ENCODE measurements at places on chromosomes 16 and 17.

GRCh38 chr17:19719355-19720209 is 3.2 kb upstream of the SLC47A2 start:
- no peak for DNase-seq

DNA sequence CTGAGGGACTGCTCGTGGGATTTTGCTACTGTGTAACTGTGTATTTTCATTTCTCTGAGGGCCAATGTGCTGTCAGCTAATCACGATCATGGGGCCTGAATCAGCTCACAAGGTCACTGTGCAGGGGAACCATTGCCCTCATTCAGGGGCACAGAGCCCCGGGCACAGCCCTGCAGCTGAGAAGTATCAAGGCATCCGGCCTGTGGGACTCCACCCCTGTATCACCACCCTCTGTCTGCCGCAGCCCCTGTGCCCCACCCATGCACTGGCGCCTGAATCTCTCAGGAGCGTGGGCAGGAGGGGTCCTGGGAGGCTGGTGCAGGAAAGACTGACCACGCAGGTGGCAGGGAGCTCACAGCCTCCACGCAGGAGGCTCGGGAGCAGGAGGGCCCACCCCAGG is 43.4 kb upstream of the RASD1 start:
- no peak for DNase-seq

DNA sequence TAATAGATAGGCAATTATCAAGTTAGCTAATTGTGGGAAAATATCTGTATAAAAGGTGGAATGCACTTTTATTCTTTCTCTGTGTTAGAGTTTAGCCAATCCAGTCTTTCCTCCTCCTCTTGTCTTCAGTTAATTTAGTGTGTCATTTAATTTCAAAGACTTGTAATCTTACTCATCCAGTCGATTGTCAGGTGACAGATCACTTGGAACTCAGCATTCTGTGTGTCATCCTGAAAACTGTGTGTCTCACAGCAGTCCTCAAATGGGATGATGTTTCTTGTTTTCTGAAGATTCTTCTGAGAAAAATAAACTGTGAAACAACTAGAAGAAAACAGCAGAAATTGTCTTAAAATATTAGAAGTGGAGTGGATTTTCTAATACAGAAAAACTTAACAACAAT is 290 bp upstream of the KRTAP4-1 start:
- no peak for DNase-seq

DNA sequence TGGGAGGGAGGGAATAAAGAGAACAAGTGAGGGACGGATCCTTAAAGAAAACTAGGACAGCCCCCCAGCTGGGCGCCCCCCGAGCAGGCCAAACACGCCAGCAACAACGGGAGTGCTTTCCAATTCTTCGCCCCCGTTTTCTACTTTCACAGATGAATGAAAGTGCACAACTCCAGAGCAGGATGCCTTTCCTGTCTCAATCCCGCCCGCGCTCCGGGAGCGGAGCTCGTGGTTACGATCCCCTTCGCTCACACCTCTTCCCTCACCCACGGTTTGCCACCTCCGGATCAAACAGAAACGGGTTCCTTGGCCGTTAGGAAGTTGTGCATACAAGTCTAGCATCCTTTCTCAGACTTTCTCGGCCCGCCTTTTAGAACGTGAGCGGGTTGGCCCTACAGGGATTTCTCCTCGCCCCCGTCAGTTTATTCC is 680 bp downstream of the SKA2 start:
- DNase-seq, result peak; percentile 39

DNA sequence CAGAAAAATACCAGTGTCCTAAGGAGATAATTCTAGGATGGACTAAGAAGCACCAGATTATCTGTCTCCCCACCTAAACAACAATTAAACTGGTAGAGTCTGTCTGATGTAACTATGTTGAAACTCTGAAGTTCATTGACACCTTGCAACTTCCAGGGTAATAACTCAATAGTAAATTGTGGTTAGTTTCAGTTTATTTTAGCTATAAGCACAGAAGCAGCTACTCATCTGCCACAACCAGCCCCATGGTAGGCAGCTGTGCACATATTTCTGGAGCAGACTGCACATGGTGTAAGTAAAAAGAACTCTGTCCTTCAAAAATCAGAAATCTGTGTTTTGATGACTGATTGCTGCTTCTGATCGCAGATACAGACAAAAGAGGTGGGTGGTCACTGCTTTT is 852.1 kb downstream of the CDH11 start:
- no peak for DNase-seq

- DNase-seq, result no peak
These were observed 30.7 kb downstream of the CFAP20 start for GRCh38 chr16:58098207-58099096.

- DNase-seq, result no peak
These were observed 204.8 kb upstream of the COX10 start for GRCh38 chr17:13864521-13864920.

DNA sequence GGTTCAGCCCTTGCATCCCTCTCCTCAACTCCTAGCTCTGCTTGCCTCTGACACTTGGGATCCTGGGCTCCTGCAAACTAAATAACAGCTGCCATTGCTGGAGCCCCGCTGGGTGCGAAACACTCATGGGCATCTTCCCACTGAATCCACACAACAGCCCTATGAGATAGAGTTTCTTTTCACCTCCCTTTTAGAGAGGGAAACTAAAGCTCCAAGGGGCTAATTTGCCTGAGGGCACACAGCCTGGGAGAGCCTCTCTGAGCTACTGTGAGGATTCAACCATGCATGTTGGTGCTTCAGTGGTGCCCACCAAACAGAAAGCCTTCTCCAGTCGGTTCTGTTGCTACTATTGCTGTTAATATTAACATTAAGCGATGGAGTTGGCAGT is 4.0 kb downstream of the ACBD4 start:
- no peak for DNase-seq

GRCh38 chr16:50267151-50267631 is 840 bp downstream of the ADCY7 start:
- DNase-seq, result no peak

Data from left cardiac atrium (tissue), 4 donors.